ENCODE measurements at places on chromosomes 6 and 20.
A peak's percentile ranks its signal among the peaks of the same experiment; 100 is the strongest.

- DNase-seq, result no peak
Measured at GRCh38 chr20:49480236-49480635, 2.2 kb downstream of the KCNB1 start.

DNA sequence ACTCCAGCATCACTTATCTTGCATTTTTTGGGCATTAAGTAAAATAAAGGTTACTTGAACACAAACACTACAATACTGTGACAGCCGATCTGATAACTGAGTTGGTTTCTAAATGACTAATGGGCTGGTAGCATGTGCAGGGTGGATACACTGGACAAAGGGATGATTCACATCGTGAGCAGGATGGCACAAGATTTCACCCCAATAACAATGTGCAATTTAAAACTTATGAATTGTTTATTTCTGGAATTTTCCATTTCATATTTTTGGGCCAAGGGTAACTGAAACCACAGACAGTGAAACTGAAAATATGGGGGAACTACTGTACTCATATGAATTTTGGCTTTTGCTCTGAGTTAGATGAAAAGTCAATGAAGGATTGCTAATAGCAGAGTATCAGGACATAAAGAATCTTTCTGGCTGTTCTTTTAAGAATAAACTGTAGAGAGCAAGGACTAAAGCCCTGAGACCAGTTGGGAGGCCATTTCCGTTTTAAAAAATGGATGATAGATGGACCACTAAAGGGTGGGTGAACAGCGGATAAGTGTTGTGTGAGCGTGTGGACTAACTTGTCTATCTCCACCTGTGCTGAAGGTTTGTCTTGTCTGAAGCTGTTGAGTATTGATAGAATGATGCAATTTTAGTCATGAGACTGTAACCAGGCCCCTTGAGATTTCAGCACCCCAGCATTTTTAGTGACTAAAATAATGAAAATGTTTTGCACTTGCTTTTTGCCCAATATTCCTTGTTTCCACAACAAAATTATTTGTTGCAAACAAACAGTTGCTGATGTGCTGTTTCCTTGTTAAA is 8.2 kb downstream of the SPINT3 start:
- no peak for DNase-seq

GRCh38 chr6:35511562-35511941 is 1.1 kb downstream of the TULP1 start:
- DNase-seq, result no peak

DNA sequence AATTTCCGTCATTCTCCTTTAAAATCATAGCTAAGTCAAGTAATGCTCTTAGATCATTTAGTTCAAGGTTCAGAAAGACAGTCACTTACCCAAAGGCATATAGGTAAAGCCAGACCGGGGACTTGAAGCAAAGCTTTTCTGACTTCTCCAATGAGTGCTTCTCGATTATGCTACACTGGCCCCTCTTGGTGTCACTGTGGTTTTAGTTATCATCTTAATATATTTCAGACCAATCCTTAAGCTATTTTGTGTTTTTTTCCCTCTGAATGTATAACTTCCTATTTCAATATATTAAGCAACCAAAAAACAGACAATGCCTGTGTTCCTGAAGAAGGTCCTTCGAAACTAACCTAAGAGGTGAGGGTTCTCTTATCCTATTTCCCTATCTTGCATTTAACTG is 3.9 kb downstream of the PRDM1 start:
- DNase-seq, result no peak

DNA sequence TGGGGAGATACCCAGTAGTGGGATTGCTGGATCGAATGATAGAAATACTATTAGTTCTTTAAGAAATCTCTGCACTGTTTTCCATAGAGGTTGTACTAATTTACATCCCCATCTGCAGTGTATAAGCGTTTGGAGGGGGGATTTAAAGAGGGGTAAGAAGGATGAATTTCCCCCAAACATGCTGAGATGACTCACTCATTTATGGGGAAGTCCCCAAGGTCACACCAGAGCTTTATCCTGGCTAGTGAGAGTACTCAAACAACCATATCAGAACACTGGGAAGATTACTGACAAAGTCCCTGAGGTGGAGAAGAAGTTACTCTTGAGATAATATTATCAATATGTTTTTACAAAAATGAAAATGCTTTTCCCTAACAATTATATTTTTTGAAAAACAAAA is 44.0 kb downstream of the ROS1 start:
- DNase-seq, result no peak

DNA sequence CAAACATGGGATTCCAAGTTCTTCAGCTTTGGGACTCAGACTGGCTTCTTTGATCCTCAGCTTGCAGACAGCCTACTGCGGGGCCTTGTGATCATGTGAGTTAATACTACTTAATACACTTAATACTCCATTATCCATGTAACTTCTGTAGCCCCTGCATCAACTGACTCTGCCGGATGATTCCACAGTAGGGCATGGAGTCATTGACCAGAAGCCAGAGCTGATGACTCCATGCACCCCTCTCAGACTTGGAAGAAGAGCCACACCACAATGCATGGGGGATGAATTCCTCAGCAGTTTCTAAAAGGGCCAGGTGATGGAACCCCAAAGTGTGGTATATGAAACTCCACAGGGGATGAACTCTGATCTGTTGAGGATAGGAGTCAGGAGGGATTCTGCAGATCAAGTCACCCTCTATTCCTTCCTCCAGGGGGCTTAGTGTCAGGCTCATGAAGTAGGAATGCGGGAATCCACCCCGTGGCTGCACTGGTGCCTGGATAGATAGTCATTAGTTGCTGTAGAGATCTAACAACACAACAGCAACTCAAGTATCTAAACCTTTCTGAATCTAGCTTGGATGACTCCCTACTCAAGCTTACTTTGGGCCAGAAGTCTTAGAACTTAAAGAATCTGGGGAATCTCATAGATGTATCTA is 70.2 kb downstream of the GPR6 start:
- no peak for DNase-seq

DNA sequence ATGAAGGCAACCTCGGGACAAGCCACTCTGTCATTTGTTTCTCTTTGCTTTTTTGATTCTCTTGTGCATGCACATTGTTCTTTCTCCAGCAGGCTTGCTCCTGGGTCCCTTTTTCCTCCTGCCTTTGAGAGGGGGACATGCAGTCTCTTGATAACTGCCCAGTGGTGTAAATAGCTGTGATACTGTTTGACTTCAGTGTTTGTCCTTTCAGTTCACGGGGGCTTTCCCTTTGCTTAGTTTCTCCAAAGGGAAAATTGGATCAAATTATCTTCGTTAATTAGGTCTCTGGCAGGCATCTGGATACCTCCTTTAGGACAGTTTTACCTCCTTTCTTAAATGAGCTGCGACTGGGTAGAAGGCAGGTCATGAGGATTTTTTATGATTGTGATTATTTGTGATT is 41.5 kb downstream of the RALGAPB start:
- DNase-seq, result no peak

DNA sequence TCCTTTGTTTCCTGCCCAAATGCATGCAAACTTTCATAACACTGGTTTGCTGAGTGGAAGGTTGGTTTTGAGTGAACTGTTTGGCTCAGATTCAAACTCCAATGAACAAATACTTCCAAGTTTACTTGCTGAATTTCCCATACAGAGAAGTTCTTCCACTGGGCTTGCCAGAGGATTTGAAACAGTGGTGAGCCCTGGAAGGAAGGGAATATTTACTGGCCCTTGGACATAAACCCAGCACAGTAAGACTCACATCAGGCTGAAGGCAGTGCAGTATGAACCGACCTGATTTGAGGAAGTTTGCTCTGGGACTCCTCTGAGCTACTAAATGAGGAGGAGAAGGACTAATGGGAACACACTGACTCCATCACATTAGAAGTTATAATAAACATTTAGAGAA is 3.8 kb downstream of the TRAF3IP2 start:
- DNase-seq, result no peak

DNA sequence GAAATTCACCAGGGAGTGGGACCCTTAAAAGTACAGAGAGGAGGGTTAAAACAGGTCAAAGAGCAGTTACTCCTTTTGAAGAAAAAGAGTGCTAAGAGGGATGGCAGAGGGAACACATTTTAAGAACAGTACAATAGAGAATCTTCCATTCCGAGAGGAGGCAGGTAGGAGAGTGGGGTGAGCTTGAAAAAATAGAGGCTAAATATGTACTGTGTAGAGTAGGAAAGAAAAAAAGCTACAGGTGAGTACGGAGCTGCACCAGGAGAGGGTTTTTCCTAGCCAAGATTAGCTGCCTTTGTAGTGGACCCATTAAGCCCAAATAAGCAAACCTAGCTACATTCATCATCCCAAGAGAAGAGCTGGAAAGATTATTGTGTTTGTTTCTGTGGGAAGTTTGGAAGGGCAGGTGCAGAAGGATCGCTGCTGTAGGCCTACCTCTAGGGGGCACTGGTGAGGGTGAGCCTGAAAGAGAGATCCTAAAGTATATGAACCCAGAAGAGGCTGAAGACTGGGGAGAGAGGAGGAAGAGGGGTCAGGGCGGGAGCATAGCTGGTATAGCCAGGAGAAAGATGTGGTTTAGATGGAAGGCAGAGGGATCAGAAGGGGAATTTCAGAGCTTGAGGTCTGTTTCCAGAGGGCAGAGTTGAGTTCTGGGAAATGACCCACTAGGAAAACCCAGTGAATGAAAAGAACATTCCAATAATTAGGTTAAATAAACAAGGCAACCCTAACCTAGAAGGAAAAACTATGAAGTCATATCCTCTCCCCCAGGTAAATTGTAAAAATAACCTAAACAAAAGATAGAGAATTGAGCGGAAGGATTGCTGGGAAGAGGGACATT is 50.2 kb upstream of the HINT3 start:
- DNase-seq, result peak; percentile 36

DNA sequence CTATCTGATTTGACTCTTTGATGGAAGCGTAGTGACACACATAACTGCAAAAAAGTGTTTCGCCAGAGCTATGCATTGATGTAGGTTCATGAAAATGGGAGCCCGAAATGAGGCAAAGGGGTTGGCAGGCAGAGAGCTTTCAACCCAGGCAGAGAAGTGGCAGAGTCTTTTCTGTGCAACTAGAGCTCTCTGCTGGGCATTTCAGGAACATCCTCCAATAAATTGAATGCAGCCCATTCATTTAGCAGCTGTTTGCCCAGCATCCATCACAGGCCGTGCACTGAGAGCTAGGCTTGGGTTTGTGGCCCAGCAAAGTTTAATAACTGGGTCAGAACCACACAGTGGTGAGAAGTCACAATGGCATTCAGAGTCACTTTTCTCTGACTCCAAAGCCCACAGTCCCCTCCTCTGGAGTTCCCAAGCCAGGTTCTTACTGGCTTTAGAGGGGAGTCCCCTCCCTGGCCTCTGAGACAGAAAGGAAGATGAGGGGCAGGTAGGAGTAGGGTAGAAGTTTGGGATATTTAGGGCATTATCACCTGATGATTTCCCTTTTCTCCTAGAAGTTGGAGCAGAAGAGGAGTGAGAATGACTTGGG is 31.8 kb upstream of the ELMO2 start:
- no peak for DNase-seq

GRCh38 chr6:27176523-27177484 is 70.7 kb upstream of the PRSS16 start:
- DNase-seq, result peak; percentile 74

- DNase-seq, result no peak
Measured at GRCh38 chr6:5300206-5300764, 39.0 kb downstream of the FARS2 start.

DNA sequence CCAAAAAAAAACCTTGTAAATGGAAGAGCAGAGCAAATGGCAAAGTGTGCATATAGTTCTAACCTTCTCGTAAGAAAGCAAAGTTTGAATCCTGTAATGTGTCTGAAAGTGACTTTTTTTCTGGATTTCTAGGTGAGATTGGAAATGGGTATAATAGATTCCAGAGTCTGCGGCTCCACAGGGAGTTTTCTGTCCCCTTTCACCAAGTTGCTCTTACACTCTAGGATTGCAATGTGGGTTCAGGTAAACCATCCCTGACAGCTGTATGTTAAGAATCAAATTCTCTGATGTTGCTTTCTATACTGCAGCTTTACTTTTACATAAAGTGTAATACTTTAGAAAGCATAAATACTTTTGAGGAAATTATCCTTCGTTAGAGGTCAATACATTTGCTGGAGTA is 260.1 kb downstream of the PRL start:
- no peak for DNase-seq

DNA sequence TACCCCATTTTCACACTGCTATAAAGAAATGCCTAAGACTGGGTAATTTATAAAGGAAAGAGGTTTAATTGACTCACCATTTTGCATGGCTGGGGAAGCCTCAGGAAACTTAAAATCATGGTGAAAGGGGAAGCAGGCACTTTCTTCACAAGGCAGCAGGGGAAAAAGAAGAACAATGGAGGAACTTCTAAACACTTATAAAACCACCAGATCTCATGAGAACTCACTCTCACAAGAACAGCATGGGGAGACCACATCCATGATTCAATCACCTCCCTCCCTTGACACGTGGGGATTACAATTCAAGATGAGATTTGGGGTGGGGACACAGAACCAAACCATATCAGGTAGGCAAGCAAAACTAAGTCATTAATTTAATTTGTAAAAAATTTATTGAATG is 343.2 kb downstream of the FRK start:
- no peak for DNase-seq

DNA sequence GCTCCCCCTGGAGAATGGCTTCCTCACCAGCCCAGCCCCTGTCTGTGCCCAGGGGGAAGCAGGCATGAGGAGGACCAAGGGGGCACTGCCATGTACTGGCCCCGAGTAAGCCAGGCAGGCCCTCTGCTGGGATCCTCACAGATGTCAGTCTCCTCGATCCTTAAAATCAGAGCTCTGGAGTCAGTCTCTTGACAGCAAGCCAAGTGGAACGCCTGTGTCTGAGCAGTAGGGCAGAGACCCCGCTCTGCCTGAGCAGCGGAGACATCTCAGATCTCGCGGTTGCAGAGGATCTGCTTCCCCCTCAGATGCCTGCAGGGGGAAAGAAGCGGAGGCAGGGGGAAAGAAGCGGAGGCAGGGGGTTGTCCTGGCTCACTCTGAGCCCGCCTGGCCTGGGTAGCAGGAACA is 92.6 kb downstream of the SNX5 start:
- no peak for DNase-seq

DNA sequence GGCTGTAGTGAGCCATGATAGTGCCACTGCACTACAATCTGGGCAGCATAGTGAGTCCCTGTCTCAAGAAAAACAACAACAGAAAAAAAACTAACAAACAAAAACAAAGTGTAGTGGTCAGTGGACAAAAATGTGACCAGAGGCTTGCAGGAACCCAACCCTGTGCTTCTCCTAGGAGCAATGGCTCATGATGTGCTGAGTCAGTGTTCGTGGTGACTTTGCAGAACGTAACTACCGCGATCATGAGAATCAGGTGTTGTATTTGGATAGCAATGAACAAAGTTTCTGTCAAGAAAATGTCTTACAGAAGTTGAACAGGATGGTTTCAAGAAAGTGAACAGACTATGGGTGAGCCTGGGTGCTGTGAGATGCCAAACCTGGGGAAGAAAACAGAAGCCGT is 18.5 kb upstream of the FOXC1 start:
- DNase-seq, result no peak

DNA sequence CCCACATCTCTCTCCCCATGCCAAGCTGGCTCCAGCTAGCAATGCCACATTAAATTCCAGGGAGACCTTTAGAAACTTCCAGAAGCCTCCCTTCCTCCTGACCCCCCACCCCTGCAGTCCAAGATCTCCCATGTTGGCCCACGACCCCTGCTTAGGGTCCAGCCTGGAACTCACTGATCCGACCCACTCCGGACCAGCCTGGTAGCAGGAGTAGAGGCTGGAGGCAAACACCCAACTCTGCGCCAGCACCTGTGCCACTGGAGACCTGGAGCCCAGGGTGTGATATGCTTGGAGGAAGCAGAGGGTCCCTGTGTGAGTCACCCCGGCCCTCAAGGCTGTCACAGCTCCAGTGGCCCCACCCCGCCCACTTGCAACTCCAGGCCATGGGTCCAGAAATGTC is 3.3 kb upstream of the ULBP1 start:
- DNase-seq, result no peak

GRCh38 chr6:143695130-143695968 is 17.6 kb downstream of the PHACTR2 start:
- no peak for DNase-seq
